ENCODE measurements at places on chromosomes 2 and 18.

DNA sequence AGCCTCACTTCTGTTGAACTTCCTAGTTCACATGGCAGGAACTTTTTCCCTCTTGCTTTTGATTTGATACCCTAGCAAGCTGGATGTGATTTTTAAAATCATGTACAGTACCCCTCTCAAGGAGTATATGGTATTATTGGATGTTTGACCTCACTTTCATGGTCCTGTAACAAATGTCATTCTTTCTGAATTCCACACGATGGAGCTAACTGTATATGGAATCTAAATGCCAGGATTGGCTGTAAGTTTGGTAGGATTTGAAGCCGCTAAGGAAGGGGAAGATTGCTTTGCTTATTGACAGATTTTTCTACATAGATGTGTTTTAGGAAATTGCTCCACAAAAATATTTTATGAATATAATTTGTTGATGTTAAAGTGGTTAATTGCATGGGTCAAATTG lies 18.3 kb downstream of the MAIP1 start:
- no peak for DNase-seq

GRCh38 chr2:96245609-96246390 lies 20.0 kb downstream of the TMEM127 start:
- no peak for DNase-seq

- DNase-seq: no peak
Observed at GRCh38 chr2:103363639-103364038, 601.8 kb downstream of the TMEM182 start.

- peak; percentile 43 for DNase-seq
Observed at GRCh38 chr2:191675807-191676721, 1.9 kb upstream of the NABP1 start.

DNA sequence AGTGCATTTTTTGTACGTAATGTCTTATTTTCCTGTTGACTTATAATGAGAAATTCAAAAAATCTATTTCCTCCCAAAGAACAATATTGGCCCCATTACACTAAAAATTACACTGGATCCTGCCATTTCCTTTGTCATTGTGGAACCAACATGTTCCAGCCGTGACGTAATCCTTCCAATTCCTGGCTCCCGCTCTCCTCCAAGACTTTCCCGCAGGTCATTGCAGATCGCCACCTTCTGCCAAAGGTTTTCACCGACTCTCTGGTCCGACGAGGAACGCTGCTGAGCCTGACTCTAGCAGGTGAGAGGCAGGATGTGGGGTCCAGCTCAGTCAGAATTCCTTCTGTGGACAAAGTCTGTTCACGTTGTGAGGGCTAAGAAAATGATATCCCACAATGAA lies 38.0 kb downstream of the PTGR3 start:
- no peak for DNase-seq

DNA sequence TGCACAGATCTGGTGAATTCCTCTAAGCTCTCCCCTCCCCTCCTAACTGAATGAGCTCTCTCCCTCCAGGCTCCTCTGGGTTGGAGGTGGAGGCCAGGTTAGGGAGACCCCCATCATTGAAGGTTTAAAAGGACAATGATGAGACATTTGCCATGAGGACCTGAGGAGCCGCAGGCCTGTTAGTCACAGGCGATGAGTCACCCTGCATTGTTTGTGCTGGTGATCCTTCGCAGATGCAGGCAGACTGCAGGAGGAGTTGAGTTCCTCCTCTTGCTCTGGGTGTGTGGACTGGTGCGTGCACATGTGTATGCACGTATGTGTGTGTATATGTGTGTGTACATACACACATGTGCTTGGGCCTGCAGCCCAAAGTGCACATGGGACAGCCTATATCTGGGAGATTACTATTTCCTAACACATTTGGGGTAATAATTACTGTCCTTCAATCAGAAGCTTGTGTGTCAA lies 42.0 kb downstream of the MCFD2 start:
- DNase-seq: peak; percentile 25

DNA sequence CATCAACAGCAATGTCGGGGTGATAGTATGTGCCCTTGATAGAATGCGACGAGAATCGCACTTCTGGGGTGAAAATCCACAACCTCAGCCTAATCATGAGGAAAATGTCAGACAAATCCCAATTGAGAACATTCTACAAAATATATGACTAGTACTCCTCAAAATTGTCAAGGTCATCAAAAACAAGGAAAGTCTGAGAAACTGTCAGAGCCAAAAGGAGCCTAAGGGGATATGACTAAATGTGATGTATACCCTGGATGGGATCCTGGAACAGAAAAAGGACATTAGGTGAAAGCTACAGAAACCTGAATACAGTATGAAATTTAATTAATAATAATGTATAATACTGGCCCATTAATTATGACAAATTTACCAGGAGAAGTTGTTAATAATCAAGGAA lies 7.6 kb upstream of the CACNB4 start:
- no peak for DNase-seq

GRCh38 chr18:59627414-59627813 lies 69.8 kb downstream of the CCBE1 start:
- DNase-seq: no peak

DNA sequence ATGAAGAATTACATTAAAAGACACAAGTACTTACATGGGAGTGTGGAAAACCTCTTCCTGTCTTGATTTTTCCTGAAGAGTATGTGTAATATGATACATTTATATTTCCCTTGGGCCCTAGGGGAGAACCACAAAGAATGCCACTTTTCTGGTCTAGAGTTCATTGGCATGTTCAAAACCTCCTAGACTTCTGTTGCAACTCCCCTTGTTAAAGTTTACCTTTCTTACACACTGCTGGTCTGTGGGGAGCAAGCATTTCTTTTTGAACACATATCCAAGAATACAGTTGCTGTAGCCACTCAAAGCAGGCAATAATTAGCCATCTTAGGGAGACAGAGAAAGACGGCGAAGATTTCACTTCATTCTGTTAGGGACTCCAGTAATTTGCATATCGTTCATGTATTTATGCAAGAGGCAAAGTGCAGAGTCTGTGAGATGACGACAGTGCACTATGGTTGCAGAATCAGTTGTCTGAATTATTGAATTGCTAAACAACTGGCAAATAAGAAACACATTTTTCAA lies 103.5 kb downstream of the NOL4 start:
- DNase-seq: no peak

All from stimulated activated CD4-positive, alpha-beta T cell treated with anti-CD3 and anti-CD28 coated beads, TNF-alpha, amount 100 ng/mL, for 24 hours (primary cell).